Kidney (tissue), 22 donors: ENCODE measurements at places on chromosomes 12 and 14.

GRCh38 chr12:73589220-73589619 lies 948.4 kb upstream of the ATXN7L3B start:
- DNase-seq, result no peak

GRCh38 chr14:54857830-54858269 lies 44.8 kb downstream of the GCH1 start:
- DNase-seq, result no peak

GRCh38 chr14:76756371-76756750 lies 4.9 kb upstream of the VASH1 start:
- DNase-seq, result peak; percentile 4

DNA sequence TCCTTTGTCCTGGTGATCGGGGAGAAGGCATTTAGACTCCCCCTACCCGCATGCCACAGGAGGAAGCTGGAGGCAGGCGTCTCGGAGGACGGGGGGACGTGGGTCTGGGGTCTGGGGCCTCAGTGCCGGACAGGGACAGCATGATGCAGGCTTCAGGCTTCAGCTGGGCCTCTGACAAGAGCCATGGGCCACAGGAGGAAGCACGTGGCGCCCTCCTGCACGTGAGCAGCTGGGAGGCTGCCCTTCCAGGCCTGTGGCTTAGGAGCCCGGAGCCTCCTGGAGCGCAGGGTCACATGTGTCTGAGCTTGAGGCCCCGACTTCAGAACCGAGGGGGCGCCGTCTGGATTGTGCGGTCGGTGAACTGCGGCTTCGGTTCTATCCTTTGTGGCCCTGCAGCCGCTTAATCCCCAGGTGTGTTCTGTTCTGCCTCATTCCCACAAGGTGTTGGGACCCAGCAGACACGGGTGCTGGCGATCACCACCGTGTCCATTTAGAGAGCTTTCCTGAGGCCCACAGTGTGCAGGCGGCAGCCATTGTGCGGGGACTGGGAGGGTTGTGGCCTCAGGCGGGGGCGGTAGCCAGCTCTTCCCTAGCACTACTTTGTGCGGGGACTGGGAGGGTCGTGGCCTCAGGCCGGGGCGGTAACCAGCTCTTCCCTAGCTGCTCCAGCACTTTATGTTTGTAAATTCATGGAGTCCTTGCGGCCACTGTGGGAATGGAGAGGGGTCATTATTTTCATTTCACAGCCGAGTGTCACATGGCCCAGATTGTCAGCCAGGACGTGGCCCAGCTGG lies 150.2 kb downstream of the ADGRD1 start:
- peak; percentile 61 for DNase-seq

- peak; percentile 88 for DNase-seq
Measured at GRCh38 chr14:68978172-68978911, 760 bp downstream of the ACTN1 start.
